ENCODE measurements at places on chromosomes 1 and 21. TPM values are rescaled to one million over a fixed set of nuclear protein-coding genes. Genes with fewer than 3 reads are reported as not detected.
A peak's percentile ranks its signal among the peaks of the same experiment; 100 is the strongest.

Gene E2F2
- 2.9 TPM for total RNA-seq

Gene SYT6
- not detected for total RNA-seq

Gene TSSK3
- not detected for total RNA-seq

DNA sequence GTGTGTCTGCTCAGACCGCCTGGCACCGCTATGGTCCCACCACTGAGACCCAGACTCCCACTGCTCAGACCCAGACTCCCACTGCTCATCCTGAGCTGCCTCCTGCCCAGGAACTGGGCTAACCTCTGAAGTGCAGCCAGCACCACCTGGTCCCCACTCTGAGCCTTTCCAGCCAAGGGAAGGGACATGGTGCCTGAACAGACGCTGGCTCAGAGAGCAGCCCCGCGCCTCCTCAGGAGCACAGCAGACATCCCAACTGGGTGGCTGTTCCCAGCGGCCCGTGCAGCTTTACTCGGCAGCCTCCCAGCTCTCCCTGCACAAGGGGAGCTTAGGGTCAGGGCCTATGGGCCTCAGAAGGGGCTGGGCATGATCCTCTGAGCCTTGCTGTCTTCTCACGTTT, 27.8 kb upstream of the CNTN2 start:
- DNase-seq = no peak

DNA sequence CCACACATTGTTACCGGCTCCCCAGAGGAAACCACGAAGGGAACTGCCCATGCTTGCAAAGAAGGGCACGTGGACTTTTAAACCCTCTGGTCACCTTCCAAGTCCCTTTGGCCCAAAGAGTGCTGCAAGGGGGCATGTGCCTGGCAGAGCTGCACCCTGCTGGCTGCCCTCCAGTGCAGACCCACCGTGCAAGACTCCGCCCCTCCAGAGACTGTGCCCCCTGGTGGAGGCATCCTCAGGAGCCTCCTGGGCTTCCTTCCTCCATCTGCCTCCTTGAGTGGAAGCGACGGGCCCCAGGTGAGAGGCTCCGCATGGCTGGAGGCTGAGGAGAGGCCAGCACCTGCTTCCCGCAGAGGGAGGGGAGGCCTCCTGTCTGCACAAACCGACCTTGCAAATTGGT, 100.6 kb downstream of the CRYAA start:
- no peak for DNase-seq

GRCh38 chr1:73911849-73912248, 286.1 kb downstream of the LRRIQ3 start:
- DNase-seq = no peak

DNA sequence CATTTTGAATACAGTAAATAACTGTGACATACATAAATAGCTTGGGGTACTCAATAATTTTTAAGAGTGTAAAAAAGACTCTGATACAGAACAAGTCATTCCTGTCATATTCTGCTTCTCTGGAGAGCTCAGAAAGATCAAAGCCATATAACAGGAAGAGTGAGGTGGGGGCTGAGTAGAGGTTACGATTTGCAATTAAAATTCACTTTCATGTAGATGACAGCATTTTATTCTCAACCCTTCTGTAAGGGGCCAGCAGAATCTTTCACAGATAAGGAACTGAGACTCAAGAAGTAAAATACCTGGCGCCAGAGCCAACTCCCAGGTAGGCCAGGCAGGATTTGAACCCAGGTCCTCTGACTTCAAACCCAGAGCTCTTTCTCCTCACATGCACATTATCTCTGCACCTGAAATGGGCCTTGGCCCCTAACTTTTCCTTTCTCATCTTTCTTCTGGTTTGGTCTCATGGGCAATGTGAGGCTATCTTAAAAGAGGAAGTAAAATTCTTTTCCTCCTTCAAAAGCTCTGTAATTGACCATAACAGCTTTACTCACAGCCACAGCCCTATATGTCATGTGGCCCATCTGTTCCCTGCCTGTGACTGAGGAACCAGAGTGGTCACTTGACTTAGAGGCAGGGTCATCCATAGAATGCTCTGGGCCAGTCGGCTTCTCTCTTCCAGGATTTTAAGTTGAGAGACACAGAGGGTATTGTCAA, 80.9 kb upstream of the SYT6 start:
- DNase-seq = peak; percentile 70

Gene PLCH2
- 30.7 TPM for total RNA-seq

DNA sequence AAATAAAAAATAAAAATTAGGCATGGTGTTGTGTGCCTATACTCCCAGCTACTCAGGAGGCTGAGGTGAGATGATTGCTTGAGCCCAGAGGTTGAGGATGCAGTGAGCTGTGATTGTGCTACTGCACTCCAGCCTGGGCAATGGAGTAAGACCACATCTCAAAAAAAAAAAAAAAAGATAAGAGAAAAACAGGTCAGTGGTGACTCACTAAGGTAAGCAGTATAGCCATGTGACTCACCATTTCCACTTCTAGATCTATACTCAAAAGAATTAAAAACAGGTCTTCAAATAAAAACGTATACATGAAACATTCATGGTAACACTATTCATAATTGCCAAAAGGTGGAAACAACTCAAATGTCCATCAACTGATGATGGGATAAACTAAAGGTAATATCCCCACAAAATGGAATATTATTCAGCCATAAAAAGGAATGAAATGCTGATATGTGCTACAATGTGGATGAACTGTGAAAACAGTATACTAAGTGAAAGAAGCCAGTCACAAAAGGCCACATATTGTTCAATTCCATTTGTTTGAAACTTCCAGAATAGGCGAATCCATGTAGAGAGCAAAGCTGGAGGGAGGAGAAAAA, 75.1 kb downstream of the ZNF281 start:
- no peak for DNase-seq

Gene ZNF683
- total RNA-seq = not detected

Gene OR2L8
- total RNA-seq = not detected

GRCh38 chr1:158002631-158003405, 9.4 kb downstream of the KIRREL1 start:
- no peak for DNase-seq

GRCh38 chr1:207964195-207964966, 53.5 kb upstream of the CD34 start:
- peak; percentile 91 for DNase-seq

GRCh38 chr1:224616756-224617409, 766 bp downstream of the CNIH3 start:
- DNase-seq = no peak

All from vagina (tissue), 2 donors.